IMR-90 (cell line): ENCODE measurements at places on chromosomes 5 and 9. TPM values are rescaled to one million over a fixed set of nuclear protein-coding genes. Genes with fewer than 3 reads are reported as not detected.
A peak's percentile ranks its signal among the peaks of the same experiment; 100 is the strongest.

Gene MLLT3
- polyA plus RNA-seq, result 10.0 and 10.4 TPM in 2 replicates

DNA sequence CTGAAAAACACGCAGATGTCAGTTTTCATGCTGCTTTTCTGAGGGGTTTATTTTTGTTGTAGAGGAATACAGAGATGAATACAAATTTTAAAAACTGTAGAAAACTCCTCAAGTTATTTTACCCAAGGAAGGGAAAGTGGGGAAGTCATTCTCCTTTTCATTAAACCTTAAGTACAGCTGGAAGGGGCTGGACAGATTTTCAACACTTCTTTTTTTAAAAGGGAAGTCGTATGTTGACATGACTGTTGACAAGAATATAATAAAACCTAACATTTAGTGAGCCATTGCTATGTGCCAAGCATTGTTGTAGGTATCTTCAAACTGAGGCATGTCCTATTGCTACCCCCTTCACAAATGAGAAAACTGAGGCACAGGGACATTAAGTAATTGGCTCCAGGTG, 235.7 kb upstream of the ELL2 start:
- DNase-seq, result no peak

Gene SLC31A2
- polyA plus RNA-seq, result 5.1 and 6.3 TPM in 2 replicates

- peak; percentile 69 for DNase-seq
Measured at GRCh38 chr5:57887851-57888621, 405.4 kb upstream of the ACTBL2 start.

DNA sequence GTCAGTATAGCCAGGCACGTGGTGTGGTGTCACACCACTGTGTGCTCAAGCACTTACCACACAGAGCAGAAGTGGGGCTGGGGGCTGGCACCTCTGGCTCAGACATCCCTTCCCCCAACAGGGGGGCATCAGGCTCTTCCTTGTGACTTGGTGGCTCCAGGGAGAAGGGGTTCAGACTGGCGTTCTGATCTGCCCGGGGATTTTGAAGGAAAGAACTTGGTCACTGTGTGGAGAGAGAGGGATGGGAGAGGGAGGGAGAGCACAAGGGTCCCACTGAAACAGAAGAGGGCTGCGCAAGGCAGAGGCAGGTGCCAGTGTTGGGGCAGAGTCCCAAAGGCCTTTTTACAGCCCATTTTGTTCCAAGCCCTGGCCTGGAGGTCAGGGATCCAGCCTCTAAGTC, 109.7 kb upstream of the ALDH1B1 start:
- no peak for DNase-seq

Gene CXCL14
- polyA plus RNA-seq, result not detected in 2 replicates

- no peak for DNase-seq
Measured at GRCh38 chr5:133749331-133749985, 137.1 kb upstream of the FSTL4 start.

DNA sequence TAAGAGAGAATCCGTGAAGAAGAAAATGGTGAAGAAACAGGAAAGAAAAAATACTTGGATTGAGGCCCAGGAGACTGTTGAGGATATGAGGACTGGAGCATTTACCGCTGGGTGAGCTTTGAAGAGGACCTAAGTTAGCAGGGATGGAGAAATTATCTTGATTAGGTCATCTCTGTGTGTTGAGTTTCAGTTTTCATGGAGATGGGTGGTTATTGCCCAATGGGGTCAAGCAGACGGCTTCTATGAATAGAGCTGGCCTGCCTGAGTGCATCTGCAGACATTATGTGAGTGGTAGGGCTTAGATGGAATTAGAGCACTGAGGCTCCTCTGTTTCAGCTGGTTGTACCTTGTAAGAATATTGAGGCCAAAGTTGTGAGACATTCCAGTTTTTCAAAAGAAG, 245.4 kb upstream of the FBXL7 start:
- DNase-seq, result peak; percentile 40

DNA sequence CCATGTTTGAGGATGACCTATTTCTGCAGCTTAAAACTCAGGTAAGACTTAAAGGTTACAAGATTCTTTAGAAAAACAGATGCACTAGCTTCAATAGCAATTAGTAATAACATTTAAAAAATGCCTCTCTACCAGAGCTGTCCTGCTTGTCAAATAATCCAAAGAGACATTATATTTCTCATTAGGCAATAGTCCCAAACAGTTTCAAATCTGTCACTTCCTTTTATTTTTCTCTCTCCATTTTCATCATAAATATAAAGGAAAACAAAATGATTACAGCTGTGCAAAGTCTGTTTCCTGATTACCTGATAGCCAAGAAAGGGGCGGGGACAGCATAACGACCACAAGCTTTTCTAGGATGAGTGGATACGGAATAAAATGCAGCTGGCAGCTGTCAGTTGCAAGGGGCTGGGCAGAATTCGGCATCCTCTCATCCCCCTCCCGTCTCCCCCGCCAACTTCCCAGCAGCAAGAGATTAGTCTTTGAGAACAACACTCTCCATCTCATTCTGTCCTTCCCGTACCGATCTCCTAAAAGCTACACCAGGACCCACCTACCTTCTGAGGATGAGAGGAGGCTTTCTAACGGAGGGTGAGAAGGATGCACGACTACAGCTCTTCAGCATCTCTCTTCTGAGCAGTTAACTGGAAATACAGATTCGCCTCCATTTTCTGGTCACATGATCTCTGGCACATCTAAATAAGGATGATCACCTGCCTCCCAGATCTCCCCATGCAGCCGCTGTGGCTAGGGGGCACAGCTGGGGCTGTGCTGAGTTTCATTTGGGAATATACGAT, 72.5 kb upstream of the PCA3 start:
- DNase-seq, result no peak
